Right hindlimb (tissue), 1 donor: ENCODE measurements at places on chromosomes 2 and 18.

DNA sequence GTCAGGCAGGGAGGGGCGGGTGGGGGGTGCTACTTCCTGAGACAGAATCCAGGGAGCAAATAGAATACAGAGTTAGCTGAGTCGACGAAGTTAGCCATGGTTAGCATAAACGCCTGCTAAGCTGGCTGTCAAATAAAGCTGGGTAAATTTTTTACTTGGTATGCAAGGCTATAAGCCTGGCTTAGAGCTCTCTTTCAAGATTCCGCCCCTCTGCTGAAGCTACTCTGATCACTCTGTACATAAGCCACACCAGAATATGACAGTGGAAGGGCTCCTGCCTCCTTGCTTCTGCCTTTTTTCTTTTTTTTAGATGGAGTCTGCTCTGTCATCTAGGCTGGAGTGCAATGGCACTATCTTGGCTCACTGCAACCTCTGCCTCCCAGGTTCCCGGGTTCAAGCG lies 58.3 kb downstream of the CYRIA start:
- DNase-seq = no peak

- no peak for DNase-seq
Observed at GRCh38 chr18:30920757-30921156, 121.8 kb downstream of the DSC3 start.

- DNase-seq = no peak
Observed at GRCh38 chr2:38178556-38179419, 102.8 kb upstream of the CYP1B1 start.

- DNase-seq = no peak
Observed at GRCh38 chr2:39567507-39567906, 98.2 kb upstream of the TMEM178A start.

GRCh38 chr2:3610415-3610814 lies 15.5 kb downstream of the COLEC11 start:
- DNase-seq = no peak

DNA sequence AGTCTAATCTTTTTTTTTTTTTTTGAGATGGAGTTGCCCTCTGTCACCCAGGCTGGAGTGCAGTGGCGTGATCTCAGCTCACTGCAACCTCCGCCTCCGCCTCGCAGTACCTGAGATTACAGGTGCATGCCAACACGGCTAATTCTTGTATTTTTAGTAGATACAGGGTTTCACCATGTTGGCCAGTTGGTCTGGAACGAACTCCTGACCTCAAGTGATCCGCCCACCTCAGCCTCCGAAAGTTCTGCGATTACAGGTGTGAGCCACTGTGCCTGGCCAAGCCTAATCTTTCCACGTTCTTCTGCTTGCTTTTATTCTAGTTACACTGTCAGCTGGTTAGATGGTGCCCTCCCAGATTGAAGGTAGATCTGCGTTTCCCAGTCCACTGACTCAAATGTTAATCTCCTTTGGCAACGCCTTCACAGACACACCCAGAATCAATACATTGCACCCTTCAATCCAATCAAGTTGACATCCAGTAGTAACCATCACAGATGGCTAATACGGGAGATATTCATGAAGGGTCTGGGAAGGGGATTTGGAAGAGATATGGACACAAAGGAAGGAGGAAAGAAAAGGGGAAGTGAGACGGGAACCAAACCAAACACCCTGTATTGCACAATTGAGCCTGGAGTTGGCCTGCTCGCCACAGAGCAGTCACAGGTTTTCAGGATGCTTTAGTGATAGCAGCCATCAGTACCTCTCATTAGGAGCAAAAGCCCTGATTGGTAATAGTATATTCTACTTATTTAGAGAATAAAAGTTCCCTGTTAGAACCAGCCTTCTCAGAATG lies 229.8 kb downstream of the PIK3C3 start:
- no peak for DNase-seq

DNA sequence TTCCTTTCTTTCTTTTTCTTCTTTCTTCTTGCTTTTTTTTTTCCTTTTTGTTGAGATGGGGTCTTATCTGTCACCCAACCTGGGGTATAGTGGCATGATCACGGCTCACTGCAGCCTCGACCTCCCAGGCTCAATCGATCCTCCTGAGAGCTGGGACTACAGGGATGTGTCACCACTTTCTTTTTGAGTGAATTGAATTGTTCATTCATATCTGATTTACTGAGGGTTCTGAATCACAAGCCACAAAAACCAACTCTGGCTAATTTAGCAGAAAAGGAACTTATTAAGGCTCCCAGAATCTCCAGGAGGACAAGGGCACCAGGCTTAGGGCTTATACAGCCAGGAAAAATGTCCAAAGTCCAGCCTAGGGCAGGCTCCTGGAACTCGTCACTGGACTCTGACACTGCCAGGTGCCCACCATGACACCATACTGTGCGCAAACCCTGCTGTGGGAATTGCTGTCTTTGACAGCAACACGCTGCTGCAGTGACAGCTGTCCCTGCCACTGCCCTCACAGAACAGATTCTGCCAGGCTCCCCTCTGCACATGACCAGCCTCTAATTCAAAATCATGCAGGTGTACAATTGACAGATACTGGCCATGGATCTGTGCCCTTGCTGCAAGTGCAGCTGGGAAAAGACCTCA lies 42.9 kb upstream of the EML6 start:
- no peak for DNase-seq

DNA sequence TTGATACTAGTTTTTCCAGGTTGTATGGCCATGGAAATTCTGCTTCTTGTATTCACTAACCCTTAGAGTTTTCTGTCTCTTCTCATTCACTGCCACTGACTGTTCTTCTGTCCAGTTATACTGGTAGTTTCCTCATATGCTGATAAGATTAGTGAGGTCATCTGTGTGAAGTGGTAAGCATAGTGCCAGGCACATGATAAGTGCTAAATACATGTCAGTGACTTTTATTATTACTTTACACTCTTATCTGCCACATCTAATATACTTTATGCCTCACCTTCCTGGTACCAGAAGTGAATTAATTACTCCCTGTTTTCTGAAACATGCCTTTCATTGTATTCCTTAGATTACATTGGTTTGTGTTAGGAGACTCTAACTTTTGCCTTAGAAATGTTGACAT lies 91.3 kb downstream of the NBEAL1 start:
- no peak for DNase-seq

DNA sequence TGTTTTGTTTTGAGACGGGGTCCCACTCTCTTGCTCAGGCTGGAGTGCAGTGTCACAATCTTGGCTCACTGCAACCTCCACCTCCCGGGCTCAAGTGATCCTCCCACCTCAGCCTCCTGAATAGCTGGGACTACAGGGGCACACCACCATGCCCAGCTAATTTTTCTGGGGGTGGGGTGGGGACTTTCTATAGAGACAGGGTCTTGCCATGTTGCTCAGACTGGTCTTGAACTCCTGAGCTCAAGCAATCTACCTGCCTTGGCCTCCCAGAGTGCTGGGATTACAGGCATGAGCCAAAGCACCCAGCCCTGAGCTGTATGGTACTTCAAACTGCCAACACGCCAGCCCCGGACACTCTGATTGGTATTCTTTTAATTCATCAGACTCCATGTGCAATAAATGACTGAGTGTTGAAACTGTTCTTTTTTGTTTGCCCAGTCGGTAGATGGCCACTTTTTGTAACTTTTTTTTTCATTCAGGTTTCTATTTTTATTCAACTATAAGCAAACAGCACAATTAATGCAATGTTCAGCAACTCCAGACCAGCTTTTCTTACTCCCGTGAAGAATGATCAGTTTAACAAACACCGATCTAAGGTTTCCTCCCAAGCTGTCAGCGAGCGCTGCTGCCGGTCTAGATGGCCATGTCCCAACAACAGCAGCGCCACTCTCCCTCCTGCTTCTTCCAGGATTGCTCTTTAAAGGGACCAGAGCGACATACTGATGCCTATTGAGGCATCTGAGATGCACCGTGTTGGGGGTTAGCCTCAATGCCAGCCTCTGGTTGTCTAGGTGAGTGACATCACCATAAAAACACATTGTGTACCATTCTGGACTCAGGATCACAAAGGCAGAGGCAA lies 12.5 kb upstream of the TGOLN2 start:
- no peak for DNase-seq

DNA sequence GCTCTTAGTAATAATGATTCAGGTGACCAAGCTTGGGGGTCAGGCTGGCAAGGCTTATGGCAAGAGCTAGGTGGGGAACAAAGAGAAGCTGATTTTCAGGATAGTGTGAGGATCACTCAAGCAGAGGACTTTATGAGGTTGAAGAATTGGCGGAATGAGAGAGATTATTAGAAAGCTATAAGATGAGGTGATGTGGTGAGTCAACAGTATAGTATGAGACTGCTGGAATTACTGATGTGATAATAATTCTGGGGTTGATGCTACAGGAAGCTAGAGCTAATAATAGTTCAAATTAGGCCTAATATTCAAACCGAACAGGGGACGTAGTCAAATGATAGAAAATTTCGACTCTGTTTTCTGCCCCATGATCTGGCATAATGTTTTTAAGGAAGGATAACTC lies 2115.3 kb upstream of the PIK3C3 start:
- DNase-seq = no peak

DNA sequence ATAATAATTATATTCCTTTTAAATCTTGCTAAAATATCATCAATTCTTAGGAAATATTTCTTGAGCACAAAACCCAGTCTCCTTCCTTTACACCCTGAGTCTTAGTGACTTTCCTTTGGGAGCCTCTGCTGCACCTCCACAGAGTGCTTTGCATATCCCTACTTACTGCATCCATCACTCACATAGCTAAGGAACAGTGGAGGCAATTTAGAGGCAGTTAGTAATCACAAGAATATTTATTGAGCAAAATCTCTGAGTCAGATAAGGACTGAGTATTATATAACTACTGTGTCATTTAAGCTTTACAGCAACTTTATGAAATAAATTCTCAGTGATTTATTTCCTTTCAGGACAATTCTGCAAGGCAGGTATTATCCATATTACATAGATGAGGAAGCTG lies 327.7 kb downstream of the TMX3 start:
- DNase-seq = no peak

DNA sequence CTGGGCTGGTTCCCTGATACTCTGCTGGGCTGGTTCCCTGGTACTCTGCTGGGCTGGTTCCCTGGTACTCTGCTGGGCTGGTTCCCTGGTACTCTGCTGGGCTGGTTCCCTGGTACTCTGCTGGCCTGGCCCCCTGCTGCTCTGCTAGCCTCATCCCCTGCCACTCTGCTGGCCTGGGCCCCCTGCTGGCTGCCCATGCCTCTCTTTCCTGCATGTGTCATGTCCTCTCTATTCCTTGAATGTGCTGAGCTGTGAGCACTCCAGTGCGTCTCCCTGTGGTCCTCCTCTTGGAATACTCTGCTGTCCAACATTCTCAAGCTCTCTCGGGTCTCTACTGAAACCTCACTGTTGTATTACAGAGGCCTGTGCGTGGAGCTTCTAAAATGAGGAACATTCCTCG lies 216.3 kb downstream of the RNF144A start:
- no peak for DNase-seq

DNA sequence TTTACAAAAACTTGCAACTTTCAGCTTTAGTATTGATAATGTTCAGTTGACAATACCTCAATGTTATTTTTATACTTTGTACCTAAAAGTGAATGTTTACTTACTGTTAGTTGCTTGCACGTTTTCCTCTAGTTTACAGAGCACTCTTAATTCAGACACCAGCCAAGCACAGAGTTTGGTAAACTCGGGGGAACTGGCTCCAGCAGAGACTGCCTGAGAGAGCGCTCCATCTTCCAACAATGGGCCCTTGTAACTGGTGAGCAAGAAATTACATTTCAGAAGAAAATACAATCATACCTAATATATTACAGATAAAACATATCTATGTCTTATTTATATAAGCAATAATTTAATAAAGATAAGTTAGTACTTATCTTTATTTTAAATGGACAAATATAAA lies 3.7 kb downstream of the FAM98A start:
- DNase-seq = no peak

- DNase-seq = no peak
Observed at GRCh38 chr2:232103140-232103737, 141.7 kb downstream of the DIS3L2 start.

- peak; percentile 20 for DNase-seq
Observed at GRCh38 chr2:37993143-37993542, 68.1 kb downstream of the RMDN2 start.

GRCh38 chr2:10846110-10846861 lies 33.7 kb upstream of the PDIA6 start:
- no peak for DNase-seq

DNA sequence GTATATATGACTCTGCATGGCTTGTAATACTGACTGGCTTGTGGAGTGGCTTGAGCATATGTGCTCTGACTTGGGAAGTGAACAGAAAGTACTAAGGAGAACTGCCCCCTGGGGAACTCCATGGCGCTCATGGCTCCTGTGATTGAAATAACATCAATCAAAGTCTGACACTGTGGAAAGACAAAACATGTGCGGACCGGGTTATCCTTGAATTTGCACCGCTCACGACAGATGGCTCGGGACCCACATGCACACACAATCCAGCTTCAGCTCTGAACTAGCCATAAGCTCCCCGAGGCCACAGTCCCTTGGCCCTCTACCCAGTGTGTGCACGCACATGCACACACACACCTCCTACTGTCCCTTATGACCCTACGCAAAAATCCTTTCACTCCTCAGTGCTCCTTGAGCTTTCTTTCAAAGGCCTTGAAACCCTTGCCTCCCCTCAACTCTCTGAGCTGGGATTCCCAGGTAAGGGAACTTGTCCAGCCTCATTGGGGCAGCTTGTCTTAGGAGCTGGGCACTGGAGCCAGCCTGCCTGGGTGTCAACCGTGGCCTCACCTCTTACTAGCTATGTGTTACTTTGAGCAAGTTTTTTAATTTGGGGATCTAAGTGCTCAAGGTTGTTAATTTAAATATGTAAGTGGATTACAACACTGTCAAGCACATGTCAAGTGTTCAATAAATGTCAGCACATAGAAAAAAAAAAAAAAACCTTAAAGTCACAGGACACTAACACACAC lies 43.6 kb downstream of the MRPS5 start:
- DNase-seq = no peak

DNA sequence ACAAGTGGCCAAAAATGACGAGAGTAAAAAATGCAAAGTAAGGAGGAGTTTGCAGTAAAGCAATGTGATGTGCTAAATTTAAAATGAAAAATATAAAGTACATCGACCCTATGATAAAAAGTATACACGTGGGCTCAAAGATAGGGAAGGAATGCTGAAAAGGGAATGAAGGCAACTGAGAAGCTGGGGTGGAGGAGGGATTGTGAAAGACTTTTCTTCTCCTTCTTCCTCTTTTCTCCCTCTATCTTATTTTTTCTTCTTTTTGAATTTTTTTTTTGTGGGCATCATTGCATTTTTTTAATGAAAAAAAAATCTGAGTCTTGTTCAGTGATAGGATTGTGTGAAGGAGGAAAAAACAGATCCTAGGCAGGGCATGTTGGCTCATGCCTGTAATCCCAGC lies 57.6 kb upstream of the STK17B start:
- DNase-seq = no peak

DNA sequence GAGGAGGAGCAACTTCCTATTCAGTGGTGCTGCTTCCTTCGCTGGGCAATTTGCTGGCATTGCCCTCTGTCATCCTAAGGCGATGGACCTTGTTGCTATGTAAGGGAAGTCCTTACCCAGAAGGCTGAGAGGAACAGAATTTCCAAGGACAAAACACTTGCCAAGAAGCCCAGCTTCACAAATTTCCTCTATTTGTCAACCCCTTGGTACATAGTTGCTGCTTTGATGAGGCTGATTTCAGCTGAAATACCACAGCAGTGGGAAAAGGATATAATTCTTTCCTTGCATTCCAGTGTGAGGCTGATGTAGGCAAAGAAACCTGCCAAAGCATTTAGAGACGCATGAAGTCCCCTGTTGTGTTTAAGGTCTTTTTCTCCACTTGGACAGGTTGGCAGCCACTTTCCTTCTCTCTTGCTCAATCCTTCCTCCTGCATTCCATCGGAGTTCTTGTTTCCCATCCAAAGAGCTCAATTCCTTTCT lies 16.4 kb upstream of the ST3GAL5 start:
- DNase-seq = peak; percentile 53
